ENCODE measurements at places on chromosomes 1 and 21.

DNA sequence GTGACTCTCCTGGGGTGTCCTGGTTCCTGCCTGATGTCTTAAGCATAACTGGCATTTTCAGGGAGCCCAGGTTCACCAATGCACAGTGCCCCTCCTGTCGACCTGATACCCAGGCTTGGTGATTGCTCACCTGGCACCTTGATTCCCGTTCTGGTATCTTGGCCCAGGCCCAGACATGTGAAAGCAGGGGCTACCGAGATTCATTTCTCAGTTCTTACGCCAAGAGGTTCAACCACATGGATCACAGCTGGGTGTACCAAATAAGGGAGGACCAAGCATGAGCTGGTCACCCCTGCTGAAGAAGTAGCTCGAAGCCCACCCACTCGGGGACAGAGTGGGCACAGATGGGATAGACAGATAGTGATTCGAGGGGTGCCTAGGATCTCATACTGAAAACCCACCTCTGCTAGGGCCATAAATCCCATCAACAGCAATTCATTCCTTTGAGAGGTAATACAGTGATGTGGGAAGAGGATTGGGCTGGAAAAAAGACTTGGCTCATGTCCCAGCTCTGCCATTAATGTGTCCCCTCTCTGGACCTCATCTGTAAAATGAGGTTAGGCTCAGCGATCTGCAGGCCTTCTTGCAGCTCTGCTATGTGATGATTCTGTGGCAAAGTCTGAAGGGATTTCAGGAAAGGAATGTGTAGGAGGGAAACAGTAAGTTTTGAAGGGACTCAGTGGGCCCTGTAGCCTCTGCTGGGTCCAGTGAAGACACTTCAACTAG, 2.7 kb downstream of the EPHX1 start:
- DNase-seq = no peak

- DNase-seq = no peak
Observed at GRCh38 chr1:2480986-2481364, 4.9 kb downstream of the PLCH2 start.

- DNase-seq = no peak
Observed at GRCh38 chr1:162357681-162358266, 18.9 kb downstream of the SPATA46 start.

GRCh38 chr1:8382051-8382505, 64.2 kb downstream of the SLC45A1 start:
- DNase-seq = no peak

DNA sequence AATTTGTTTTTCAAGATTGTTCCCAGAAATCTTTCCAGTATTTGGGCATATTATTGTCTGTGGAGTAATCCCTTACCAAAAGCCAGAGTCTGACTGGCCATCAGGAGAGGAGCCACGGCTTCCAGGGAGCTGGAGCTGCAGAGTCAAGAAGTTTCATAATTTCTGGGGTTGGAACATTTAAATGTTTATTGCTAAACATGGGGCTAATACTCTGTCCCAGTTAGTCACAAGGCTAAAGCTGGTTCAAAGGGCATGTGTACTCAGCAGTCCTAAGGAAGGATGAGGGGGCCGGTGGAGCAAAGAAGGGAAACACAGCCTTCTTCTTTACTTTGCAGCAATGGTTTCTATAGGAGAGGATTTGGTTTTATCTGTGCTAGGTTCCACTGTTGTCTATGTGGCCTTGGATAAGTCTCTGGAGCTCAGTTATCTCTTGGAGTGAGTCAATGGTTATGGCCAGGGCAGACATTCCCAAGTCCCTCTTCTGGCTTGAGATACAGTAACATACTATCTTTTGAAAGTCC, 9.5 kb downstream of the DENND2D start:
- DNase-seq = no peak

DNA sequence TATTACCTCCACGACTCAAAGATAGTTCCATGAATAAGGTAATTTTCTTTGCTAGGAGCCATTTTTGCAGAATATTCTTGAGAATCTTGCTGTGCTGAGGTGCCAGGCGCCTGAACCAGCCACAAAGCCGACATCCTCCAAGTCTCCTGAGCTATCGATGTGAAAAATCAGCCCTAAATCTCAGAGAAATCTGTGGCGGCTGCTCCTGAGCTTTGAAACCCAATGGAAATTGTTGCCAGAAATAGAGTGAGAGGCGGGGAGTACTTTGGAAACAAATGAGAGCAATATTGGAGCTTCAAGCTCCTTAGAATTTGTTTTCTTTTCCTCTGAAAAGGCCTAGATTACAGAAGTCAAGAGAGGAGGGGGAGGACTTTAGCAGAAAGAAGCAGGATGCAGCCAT, 6.3 kb downstream of the CAMK1G start:
- DNase-seq = no peak

- no peak for DNase-seq
Observed at GRCh38 chr1:172867216-172867818, 183.4 kb downstream of the TNFSF18 start.

DNA sequence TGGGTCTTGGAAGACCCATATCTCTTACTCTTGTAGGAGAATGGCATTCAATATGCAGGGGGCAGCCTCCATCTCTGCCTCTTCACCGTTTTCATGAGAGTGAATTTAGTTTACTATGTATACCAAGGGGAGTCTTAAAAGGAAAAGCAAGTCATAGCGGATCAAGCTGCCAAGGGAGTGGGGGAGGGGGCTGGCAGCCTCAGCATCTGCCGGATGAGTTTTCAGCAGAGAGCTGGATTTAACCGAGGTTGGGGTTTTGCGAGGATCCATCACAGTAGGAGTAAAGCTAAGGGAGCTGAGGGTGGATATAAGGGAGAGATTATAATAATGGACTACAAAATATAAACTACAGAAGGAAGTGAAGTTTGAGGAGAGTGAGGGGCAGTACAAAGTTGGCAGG, 9.9 kb downstream of the CD160 start:
- DNase-seq = no peak

DNA sequence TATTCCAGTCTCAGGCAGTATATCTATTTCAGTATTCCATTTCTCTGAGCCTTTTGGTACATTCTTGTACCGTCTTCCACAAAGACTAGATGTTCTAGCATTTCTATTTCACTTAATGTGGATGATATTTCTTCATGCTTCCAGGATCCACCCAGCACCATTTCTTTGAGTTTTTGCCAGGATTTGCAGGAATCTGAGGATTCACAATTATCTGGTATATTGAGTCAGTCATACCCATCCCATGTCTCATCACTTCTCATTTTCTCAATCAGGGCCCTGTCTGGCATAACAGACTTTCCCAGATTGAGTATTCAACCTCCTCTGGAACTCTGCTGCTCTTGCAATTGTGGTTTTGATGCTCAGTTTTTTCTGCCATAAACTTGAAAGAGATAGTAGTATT, 20.9 kb upstream of the COL11A1 start:
- DNase-seq = no peak

DNA sequence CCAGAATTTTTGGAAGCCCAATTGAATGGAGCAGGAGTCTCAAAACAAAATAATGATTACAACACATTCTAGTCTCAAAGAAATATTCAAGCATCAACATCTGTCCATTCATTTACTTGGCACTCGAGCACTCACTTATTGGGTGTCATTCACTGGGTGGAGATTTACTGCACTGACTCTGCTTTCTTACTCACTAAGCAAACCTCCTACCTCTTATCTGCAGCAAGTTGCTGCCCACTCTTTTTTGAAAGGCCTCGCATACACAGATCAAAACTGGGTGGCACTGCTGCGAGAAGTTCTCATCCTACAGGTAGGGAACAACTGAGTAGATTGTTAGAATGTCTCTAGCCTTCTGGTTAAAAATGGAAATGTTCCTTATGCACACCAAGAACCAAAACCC, 18.0 kb downstream of the RHBDL2 start:
- DNase-seq = no peak

GRCh38 chr1:162385280-162385623, 3.7 kb downstream of the C1orf226 start:
- DNase-seq = no peak

- no peak for DNase-seq
Observed at GRCh38 chr1:214429951-214430770, 121.2 kb downstream of the PTPN14 start.

GRCh38 chr21:34215501-34215900, 142.1 kb downstream of the MRPS6 start:
- DNase-seq = no peak

- DNase-seq = no peak
Observed at GRCh38 chr1:179003512-179004066, 22.1 kb upstream of the FAM20B start.

DNA sequence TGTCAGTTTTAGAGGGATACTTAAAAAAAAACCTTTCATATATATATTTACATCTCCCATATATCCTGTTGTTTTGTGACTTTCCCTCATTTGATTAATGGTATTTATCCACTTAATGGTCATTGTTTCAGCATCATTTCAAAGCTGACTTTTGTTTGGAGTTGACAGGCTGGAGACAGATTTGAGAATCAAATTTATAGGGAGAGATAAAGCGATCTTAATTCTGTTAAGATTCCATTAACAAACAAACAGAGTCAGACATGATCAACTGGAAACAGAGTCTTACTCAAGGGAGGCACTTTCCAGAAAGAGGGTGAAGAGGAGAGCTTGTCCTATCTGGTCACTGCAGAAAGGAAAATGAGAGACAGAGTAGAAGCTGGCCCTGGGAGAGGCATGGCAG, 283.4 kb downstream of the TTLL7 start:
- DNase-seq = no peak

- no peak for DNase-seq
Observed at GRCh38 chr1:215132156-215132555, 49.6 kb downstream of the KCNK2 start.

- DNase-seq = no peak
Observed at GRCh38 chr21:26637201-26637745, 64.2 kb upstream of the CYYR1 start.

DNA sequence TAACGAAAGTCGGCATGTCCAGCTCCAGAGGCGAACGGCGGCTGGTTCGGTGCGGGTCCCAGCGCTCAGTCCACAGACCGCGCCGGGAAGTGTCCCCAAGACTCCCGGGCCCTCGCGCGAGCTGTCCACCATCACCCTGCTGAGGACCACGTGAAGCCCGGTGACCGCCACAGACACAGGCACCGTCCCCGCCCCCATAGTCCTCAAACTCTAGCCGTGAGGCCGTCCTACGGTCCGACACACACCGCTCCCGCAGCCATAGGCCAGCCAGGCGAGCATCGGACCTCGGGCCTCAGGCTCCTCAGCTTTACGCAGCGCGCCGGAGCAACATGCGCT, 535 bp downstream of the SETD4 start:
- DNase-seq = no peak

GRCh38 chr1:115041654-115042053, 12.0 kb downstream of the TSHB start:
- no peak for DNase-seq

Data from right hindlimb (tissue), 1 donor.